ENCODE measurements at places on chromosomes 1 and 21.

DNA sequence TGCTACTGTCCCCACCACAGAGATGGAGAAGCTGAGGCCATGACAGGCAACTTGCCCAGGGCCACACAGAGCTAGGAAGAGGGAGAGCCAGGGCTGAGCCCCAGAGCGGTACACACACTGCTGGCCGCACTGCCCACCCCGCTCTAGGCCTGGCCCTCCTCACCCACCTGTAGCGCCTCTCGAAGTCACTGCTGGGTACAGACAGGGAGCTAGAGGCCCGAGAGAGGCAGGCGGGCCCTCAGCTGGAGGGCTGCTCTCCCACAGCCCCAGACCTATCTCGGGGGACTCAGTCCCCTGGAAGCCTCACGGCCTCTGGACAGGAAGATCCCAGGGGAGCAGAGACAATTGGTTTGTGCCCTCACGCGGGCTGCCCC lies 17.3 kb upstream of the PLEKHG5 start:
- DNase-seq: no peak

GRCh38 chr1:184608581-184608980 lies 146.1 kb downstream of the EDEM3 start:
- no peak for DNase-seq

DNA sequence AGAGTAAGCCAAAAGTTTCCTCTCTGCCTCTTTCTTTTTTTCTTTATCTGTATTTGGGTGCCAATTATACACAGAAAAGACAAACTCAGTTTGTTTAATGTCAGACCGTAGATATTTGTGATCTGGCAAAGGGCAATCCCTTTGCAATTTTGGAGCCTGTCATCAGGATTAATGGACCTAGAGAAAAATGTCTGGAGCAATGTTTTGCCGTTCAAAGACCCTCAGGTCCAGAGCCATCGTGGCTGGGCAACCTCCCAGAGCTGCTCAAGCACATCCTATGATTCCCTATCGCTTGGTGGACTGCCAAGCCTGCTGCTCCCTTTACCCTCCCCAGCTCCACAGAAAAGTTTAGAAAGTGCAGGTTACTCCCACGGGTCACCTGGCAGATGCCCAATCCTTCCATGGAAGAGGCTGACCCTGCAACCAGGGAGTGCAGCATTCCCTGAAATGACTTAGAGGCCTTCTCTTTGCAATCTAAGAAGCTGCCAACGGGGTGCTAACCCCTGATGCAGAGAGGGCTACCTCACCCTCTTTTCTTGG lies 112.5 kb upstream of the NGF start:
- no peak for DNase-seq

GRCh38 chr1:179296356-179297104 lies 2.9 kb downstream of the SOAT1 start:
- DNase-seq: no peak

DNA sequence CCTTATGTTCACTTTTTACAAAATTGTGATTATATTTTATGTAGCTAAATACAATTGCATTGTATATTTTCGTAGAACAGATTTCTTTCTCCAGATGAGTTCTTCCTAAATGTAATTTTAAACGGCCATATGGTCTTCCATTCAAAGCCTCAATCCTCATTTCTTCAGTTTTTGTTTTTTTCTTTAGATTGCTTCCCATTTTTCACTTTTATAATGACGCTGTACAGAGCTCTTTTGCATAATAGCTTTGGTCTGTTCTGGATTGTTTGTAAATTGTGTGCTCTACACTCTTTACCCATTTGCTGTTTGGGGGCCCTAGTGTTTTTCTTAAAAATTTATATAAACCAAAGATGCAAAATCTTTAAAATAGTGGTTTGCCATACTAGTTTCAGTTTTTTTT lies 27.8 kb downstream of the AVPR1B start:
- no peak for DNase-seq

- DNase-seq: no peak
These were observed 14.7 kb downstream of the NMNAT2 start for GRCh38 chr1:183403498-183403897.
